ENCODE measurements at places on chromosomes 3 and 15.

DNA sequence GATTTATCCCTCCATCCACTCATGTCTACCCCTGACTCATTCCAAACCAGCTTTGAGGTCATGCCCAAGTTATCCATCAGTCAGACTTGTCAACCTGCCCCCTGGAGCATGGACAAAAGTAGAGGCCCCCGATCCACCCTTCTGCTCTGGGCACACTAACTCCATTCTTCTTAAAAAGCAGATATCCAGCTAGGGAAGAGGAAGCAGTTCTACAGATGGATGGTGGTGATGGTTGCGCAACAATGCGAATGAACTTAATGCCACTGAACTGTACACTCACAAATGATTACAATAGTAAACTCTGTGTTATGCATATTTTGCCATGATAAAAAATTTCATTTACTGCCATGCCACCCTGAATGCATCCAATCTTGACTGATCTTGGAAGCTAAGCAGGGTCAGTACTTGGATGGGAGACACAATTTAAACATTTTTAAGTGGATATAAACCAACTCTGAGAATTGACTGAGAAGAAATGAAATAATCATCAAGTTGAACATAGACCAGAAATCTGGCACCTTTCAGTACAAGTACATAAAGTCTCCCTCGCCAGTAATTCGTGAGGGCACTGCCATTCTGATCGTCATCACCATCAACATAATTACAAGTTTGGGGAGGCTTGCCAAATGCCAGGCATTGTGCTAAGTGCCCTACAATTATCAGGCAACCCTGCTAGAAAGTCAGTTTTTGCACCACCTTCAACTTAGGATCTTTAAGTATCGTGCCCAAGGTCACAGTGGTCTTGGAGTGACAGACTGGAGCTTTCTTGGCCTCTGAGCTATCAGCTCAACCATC, 124.8 kb downstream of the ATP10A start:
- no peak for DNase-seq

DNA sequence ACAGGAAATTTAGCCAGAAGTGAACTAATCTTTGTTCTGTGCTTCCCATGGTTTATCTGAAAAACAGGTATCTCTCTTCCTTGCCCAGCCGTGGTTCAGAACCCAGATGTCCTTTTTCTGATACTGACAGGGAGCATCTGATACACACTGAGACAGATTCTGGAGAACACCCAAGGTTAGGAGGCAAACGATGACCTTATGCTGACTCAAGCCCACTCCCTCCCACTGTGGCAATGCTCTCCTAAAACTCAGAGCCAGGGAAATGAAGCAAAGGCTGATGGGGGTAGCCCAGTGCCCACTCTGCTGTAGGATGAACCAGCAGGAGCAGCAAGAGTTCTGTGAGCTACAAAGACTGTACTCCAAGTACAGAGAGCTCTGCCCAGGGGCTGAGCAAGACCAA, 225.1 kb downstream of the NTRK3 start:
- DNase-seq = no peak

GRCh38 chr3:97720417-97720816, 44.1 kb upstream of the ARL6 start:
- no peak for DNase-seq

GRCh38 chr15:39054128-39054732, 489.6 kb upstream of the RASGRP1 start:
- no peak for DNase-seq

DNA sequence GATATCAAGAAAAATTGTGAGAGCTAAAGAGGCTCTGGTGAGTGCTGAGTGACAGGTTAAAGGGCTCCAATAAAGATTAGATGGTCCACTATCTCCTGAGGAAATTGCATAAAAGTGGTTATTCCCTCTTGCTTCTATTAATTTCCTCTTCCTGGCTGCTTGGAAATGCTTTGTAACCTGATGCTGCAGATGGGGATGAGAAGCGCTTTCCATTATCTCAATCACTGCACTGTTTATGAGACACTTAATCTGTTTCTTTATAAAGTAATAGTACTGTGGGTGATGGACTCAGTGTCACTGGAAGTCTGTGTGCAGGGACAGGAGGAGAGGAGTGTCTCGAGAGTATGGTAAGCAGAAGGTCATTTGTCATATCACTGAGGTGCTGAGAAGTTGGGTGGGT, 305.3 kb downstream of the EPHB1 start:
- DNase-seq = no peak

GRCh38 chr3:45210308-45211041, 15.6 kb downstream of the TMEM158 start:
- DNase-seq = peak; percentile 61

- DNase-seq = no peak
These were observed 32.8 kb downstream of the OSBPL10 start for GRCh38 chr3:31948280-31948679.

- DNase-seq = no peak
These were observed 51.8 kb downstream of the ABI3BP start for GRCh38 chr3:100941451-100941850.

DNA sequence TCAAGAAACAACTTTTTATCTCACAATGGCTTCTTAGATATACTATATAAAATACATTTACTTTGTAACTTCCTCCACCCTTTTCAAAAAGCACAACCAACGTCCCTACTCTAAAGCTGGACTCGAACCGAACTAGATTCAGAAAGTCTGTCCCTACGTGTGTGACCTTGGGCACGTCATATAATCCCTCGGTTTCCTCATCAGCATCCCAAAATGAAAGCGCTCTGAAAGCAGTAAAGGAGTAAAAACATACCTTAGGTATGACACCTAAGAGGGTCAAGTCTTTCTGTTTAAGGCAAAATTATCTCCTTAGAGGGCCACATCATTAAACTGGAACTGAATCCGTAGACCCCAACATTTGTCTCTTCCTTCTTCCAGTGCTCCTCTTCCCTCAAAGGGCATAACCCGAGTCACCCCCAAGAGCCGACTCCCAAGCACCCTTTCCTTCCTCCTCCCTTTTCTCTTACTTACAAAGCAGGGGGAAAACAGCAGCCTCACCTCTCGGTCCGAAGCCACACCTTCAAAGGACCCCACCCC, 663 bp downstream of the PDCD10 start:
- no peak for DNase-seq

GRCh38 chr3:151431940-151432339, 28.9 kb downstream of the IGSF10 start:
- DNase-seq = no peak

DNA sequence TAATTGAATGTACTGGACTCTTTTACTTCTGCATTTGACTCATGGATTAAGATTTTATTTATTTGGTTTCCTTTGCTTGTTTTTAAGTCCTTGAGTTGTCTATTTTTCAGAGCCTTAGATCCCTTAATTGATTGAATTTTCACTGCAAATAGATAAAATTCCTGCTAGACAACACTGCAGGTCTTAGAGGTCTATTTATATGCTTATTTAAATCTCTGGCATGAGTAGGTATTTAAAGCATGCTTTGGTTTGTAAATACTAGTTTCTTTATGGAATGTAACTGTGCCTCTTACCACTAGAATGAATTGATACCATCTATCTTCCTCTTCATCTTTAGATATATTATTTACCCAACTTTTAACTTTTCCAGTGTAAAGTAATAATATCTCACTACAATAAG, 20.0 kb downstream of the PLSCR5 start:
- DNase-seq = no peak

DNA sequence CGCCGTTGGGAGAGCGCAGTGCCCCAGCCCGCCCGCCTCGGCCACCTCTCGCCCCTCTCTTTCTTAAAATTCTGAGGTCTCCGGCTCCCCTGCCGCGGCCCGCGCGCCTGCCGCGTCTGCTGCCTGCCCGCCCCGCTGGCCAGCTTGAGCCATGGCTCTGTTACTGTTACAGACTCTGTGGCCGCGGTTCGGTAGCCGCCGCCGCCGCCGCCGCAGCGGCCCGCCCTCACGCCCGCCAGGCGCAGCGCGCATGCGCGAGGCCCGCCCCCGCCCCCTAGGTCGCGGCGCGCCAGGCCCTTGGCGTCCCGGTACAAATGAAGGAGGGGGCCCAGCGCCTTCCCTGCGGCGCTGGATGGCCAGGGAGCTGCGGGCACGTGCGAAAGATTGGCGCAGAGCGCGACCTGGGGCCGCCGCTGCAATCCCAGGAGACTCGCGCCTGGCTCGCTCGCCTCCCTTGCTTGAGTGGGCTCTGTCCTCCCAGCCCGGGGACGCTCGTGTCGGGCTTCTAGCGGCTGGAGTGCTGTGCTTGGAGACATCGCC, at the start of gene ONECUT1:
ONECUT1 (minus strand) TSS at position 168 of the 540 bp plus-strand sequence. CDS start 452 bp downstream, outside the sequence.
- no peak for DNase-seq

DNA sequence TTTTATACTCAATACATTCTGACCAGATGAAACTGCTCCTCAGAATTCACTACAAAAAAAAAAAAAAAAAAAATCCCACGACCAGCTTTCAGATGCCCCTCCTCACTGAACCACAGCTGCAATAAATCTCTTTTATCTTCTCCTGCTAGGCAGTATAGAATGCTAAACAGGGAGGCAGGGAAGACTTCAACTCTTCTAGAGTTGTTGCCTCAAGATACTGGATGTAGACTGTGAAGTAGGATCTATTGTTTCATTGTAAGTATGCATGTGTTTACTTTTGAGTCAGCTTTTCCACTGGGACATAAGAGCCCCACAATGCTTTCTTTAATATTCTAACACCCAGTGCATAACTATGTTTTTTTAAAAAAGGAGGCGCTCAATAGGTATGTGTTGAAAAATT, 401.4 kb downstream of the TBL1XR1 start:
- no peak for DNase-seq

- DNase-seq = no peak
These were observed 295.9 kb upstream of the PROK2 start for GRCh38 chr3:72080800-72081199.

DNA sequence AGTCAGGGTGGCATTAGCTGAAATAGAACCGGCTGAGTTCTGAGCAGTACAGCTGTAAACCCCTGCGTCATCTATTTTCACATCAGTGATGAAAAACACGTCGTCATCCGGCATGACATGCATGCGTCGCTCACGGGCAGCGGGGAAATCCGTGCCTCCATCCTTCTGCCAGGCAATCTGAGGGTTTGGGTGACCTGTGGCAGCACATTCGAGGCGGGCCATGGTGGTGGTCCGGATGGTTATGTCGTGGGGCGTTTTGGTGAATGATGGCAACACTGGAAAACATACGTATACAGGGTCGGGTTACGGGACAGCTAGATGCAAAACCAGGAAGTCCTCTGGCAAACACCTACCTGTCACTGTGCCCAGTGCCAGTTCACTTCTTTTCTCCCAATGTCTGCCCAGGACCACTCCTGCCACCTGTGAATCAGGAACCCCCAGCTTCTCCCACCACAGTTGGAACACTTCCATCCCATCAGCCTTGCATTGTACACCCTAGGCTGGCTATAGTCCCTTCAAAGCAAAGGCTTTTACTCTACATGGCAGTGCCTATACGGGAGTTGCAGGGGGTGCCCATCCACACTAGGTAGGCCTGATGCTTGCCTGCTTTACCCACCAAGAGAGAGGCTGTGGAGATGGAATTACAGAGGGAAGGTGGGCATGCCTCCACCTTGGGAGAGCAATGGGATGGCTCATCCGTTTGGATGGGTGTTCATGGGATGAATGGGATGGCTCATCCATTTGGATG, 116.7 kb downstream of the LRIG1 start:
- no peak for DNase-seq

DNA sequence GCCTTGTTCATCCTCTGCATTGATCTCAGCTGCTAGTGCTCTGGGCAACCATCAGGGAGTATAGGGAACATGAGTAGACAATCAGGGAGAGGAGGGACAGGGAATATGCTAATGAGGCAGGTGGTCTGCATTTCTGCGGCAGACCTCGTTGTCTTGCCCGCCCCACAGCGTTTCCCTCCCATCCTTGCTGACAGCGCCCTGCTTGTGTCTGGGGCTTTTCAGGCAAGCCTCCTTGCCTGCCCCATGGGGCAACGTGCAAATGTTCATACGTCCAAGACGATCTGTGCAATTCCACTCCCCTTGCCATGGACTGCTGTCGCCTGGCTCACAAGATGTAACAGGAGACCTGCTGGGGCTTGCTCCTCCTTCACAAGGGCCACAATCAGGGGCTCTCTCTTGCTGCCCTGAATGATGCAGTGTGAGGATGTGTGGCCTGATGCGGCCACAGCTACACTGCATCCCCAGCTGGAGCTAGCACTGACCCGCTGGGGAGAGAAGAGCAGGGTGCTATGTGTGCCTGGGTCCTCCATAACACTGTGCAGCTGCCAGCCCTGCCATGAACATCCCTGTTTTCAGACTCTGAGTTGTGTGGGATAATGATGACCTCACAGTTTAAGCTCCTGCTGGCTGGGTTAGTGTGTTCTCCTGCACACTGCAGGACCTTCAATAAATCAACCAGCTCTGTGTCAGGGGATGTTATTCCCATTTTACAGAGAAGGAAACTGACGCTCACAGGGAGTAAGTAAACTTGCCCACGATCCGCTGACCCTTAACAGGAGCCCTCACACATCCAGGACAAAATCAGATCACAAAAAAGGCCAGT, 211.3 kb downstream of the KLF13 start:
- no peak for DNase-seq

DNA sequence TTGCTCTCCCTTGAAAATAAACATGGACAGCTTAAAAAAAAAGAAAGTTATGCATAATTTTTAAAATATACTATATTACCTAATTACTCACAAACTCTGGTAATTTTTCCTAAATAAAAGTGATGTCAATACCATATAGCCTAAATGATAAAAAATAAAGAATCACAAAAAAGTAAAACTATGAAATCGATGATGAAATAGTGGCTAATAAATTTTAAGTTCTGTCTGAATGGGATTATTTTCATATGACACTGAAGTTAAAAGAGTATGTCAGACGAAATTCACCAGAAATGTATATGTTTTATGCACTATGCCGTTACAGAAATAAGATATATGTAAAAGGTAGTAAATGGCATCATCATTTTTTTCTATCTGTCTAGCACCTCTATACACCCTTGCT, 51.4 kb downstream of the FSIP1 start:
- DNase-seq = no peak

- no peak for DNase-seq
These were observed 12.2 kb downstream of the TMEM43 start for GRCh38 chr3:14137004-14137403.

DNA sequence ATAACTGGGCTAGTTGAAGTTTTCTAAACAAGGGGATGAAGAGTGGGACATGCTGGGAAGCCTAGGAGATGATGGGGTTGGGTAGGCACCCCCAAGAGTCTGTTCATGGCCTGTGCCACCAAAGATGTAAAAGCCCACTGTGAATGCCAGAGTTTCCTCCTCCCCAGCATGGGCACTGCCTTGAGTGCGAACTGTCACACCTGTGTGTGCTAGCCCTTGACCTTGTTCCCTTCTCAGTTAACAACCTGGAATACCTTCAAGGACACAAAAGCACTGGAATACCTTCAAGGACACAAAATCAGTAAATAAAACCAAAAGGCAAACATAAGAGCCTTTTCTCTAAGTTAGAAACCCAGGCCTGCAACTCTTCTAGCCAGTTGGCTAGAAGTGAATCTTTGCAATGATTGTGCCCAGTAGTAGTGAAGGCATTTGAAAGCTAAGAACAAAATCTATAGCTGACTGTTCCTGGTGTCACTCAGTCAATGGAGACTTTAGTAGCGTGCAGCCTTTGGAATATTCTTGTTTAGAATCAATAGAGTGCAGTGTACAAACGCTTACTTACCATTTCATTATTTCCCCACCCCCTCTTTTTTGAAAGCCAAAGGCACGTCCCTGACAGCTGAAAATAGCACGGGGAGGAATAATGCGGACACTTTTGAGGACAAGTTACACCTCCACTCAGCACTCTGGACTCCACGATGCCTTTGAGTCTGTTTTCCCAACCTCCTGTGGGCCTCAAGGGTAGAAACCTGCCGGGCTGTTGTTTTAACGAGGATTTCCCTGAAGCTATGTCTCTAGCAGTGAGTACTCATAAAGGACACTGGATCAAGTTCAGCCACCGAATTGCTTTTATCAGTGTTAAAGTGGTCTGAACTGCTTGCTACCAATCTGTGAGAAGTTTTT, 24.2 kb downstream of the PSMD6 start:
- no peak for DNase-seq

All from smooth muscle cell of the brain vasculature (primary cell).